ENCODE measurements at places on chromosomes 6 and 20. TPM values are rescaled to one million over a fixed set of nuclear protein-coding genes. Genes with fewer than 3 reads are reported as not detected.

Gene HTR1B
- not detected for total RNA-seq

Gene SPTLC3
- total RNA-seq: 0.18 TPM

Gene GSTA4
- 38.7 TPM for total RNA-seq

Gene OLIG3
- not detected for total RNA-seq

Gene SLC22A7
- total RNA-seq: not detected

Gene MBOAT1
- total RNA-seq: 12.2 TPM

DNA sequence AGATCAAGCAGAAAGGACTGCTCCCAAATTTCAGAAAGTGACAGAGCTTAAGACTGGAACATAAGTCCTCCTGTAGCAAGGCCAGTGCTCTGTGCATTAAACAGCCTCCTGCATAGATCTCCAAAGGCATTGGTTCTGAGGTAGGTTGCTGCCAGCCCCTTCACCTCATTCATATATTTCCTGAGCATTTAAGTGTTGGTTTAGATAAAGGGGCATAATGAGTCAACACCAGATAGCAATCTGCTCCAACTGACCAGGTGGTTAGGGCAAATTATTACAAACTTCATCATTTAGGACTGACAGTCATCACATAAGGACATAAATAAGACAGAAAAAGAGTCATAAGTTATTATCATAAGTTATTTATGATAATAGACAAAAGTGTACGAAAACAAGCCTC is 10.7 kb downstream of the PTPRK start:
- no peaks in the 10 kb centered on the region for H3K36me3 ChIP-seq
- H3K4me3 ChIP-seq: no peak overlapping the region
- DNase-seq: no peak

GRCh38 chr20:53736757-53737395 is 143.2 kb upstream of the ZNF217 start:
- no peaks in the 10 kb centered on the region for H3K27me3 ChIP-seq
- H3K4me3 ChIP-seq: peak overlapping the region; percentile 37
- peak overlapping the region; percentile 90 for H3K27ac ChIP-seq

- H3K27ac ChIP-seq: no peak overlapping the region
- H3K27me3 ChIP-seq: no peaks in the 10 kb centered on the region
- peaks cover 14% of the 10 kb centered on the region for H3K36me3 ChIP-seq
- no peak for DNase-seq
- no peak overlapping the region for H3K4me3 ChIP-seq
- H3K4me1 ChIP-seq: no peaks in the 10 kb centered on the region
Measured at GRCh38 chr6:144758602-144759001, 473.5 kb downstream of the UTRN start.

GRCh38 chr6:4615891-4616290 is 160.3 kb upstream of the CDYL start:
- no peaks in the 10 kb centered on the region for H3K36me3 ChIP-seq
- no peak overlapping the region for H3K4me3 ChIP-seq
- peaks cover 4% of the 10 kb centered on the region for H3K27me3 ChIP-seq
- no peak overlapping the region for H3K27ac ChIP-seq
- DNase-seq: no peak

GRCh38 chr6:157461000-157461915 is 80.3 kb downstream of the ZDHHC14 start:
- H3K36me3 ChIP-seq: peaks cover 13% of the 10 kb centered on the region
- peak overlapping the region; percentile 63 for H3K4me3 ChIP-seq
- peak overlapping the region; percentile 95 for H3K27ac ChIP-seq
- DNase-seq: peak; percentile 75

DNA sequence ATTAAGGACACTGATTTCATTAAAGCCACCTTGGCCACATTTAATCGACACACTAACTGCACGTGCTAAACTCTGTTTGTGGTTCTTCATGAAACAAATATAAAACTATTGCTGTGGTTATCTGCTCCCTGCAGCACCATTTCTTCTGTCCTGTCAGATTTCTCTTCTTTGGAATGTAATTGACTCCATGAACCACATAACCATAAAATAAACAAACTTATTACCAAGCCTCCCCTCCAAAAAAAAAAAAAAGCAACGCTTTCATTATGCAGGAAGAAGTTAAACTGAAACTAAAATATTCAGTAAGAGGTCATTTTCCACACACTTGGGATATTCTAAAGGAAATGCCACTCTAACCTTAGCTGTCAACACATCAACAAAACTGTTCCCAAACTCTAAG is 319.1 kb upstream of the NT5E start:
- H3K27ac ChIP-seq: no peak overlapping the region
- peaks cover 3% of the 10 kb centered on the region for H3K27me3 ChIP-seq
- H3K36me3 ChIP-seq: no peaks in the 10 kb centered on the region
- H3K4me1 ChIP-seq: no peaks in the 10 kb centered on the region

GRCh38 chr6:112560651-112561050 is 213.5 kb downstream of the RFPL4B start:
- H3K36me3 ChIP-seq: no peaks in the 10 kb centered on the region
- no peak overlapping the region for H3K27ac ChIP-seq
- H3K27me3 ChIP-seq: no peaks in the 10 kb centered on the region
- DNase-seq: no peak
- H3K4me3 ChIP-seq: no peak overlapping the region

DNA sequence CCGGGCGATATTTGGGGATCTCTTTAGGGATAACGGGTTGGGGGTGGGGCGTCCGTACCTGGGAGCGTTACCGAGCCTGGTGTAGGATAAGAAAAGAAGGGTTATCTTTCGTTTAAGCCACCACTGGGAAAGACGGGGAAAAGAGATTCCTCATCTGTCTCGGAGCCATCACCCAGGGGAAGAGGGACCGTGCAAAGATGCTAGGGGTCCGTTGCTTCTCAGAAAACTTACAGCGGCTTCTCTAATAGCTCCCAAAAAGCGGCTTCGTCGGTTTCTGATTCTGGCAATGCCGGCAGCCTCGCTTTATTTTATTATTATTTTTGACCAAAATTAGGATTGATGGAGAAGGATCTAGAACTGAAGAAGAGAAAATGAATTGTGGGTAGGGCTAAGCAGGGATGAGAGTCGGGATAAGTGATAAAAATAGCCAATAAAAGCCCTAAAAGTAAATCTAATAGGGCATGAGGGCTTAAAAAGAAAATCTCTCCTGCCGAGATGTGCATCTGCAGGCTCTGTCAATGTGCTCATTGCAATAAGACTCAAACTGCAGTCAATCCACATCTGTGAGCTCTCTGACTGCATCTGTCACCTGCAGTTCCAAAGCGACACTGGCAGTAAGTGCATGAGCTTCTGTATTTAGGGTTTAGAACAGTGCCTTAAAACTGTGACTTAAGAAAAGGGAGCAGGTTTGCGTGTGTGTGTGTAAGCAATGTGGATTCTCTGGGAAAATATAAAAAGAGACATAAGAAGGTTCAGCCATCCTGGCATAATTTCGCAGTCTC is 801 bp downstream of the TBPL1 start:
- H3K27me3 ChIP-seq: peaks cover 10% of the 10 kb centered on the region
- peaks cover 49% of the 10 kb centered on the region for H3K4me1 ChIP-seq
- peak overlapping the region; percentile 95 for H3K4me3 ChIP-seq
- peak overlapping the region; percentile 87 for H3K27ac ChIP-seq
- no peak for DNase-seq

DNA sequence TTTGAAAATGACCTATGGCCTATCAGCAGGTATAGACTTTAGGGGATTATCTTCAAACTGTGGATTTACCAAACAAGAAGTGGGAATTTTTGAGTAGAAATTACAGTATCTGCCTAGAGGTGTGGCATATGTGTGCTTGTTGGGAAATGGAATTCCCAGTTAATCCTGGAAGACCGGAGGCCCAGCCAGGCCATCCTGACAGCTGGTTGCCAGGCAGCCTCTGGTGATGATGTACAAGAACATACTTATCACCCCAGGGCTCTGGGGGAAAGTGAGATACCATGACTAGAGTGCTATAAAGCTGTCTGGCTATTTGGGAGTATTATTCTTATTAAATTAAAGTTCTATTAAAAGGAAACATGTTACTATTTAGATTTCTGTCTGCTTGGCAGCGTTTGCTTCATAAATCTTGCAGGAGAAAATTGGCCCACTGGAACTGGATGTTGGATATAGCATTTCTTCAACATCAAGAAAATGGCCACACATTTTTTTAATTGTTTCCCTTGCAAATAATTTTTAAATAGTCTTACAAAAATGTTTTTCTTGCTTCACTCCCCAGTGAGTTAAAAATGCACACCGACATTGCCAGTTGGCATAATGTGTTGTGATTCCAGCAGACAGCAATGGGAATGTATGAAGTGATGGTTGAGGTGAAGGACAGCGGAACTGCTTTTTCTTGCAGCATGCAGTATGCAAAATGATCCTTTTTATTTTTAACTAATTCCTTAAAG is 187.8 kb downstream of the MYLK4 start:
- H3K4me1 ChIP-seq: peaks cover 14% of the 10 kb centered on the region
- no peaks in the 10 kb centered on the region for H3K36me3 ChIP-seq
- H3K27me3 ChIP-seq: peaks cover 57% of the 10 kb centered on the region
- no peak for DNase-seq

GRCh38 chr6:81570681-81571080 is 181.8 kb downstream of the TENT5A start:
- H3K36me3 ChIP-seq: no peaks in the 10 kb centered on the region
- H3K27me3 ChIP-seq: no peaks in the 10 kb centered on the region
- no peak for DNase-seq
- H3K27ac ChIP-seq: no peak overlapping the region
- H3K4me3 ChIP-seq: no peak overlapping the region
- no peaks in the 10 kb centered on the region for H3K4me1 ChIP-seq

GRCh38 chr6:34945317-34945716 is 56.3 kb downstream of the ANKS1A start:
- H3K27ac ChIP-seq: no peak overlapping the region
- no peak overlapping the region for H3K4me3 ChIP-seq
- no peaks in the 10 kb centered on the region for H3K4me1 ChIP-seq
- no peaks in the 10 kb centered on the region for H3K36me3 ChIP-seq
